ENCODE measurements at places on chromosomes 7 and 10.

GRCh38 chr7:50552921-50553320 is 12.3 kb downstream of the DDC start:
- no peak for DNase-seq

GRCh38 chr10:36946598-36946997 is 178.8 kb upstream of the ANKRD30A start:
- DNase-seq, result no peak

- no peak for DNase-seq
Observed at GRCh38 chr7:1603346-1604225, 33.8 kb upstream of the PSMG3 start.

- DNase-seq, result no peak
Observed at GRCh38 chr7:88548399-88548798, 211.1 kb upstream of the ZNF804B start.

DNA sequence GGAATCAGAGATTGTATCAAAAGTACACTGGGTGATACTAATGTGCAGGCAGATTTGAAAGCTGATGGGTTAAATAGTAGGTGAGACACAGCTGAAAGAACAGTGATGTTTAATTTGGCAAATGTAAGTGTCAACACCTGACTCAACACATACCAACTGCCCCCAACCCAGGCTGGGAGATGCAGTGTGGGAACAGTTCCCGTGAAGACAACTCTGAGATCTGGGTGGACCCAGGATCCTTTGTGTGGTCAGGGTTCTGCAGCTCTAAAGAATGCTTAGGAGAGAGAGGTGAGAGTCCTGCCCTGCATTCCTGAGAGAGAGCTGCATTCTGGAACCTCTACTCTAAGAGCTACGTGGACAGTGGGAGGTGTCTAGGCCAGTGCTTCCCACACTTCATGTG is 479.7 kb downstream of the RPS24 start:
- no peak for DNase-seq

- DNase-seq, result no peak
Observed at GRCh38 chr7:151864081-151864480, 12.8 kb downstream of the PRKAG2 start.

DNA sequence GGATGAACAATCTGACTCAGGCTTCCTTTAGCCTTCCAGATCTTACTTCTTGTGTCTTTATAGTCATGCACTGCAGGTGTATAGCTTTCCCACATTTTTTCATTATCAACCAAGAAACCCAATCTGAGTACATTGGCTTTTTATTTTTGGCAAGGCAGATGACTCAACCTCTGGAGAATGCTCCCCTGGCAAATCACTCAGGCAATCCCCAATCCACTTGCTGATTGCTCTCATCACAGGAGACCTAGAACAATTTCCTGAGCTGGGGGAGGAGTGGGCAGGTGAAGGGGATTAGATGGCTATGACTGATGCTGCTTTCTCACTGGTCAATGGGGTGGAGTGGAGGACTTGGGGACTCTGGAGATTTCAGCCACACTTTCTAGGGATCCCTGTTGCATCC is 134.4 kb downstream of the SLC16A9 start:
- no peak for DNase-seq

- DNase-seq, result no peak
Observed at GRCh38 chr10:128643658-128644057, 517.4 kb upstream of the MKI67 start.
